Ecto neural progenitor cell (in vitro differentiated cells): ENCODE measurements at places on chromosomes 7 and 10.

DNA sequence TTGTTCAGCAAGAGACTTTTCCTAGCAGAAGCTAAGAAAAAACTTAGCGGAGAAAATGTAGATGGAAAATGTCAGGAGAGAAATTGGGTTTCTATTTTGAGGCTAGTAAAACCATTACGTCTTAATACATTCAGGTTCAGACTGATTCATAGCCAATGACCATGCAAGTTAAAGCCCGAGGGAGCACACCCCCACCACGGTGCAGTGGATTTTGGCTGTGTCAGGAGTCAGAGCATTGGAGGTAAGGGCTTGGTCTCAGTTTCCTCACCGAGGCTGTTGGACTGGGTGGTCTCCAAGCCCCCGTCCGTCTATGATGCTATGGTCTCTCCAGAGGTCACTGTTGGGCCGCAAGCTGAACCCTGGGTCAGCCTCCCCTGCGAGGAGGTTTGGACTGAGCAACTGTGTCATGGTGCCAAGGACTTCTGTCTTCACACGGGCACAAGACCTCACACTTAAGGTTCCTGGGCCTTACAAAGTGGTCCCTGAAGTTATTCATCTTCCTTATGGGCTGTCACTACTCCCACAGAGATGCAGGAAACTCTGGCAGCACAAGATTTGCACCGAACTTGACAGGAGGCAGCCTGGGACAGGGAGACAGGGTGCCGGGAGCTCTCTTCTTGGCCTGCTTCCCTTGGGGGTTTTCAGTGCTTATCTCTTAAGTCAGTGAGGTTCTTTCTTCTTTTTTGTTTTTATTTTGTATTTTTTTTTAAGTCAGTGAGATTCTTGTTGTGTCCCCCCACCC, 186.8 kb downstream of the PHTF2 start:
- no peak for DNase-seq

- no peak for DNase-seq
Observed at GRCh38 chr10:100623521-100624230, 87.9 kb downstream of the HIF1AN start.

DNA sequence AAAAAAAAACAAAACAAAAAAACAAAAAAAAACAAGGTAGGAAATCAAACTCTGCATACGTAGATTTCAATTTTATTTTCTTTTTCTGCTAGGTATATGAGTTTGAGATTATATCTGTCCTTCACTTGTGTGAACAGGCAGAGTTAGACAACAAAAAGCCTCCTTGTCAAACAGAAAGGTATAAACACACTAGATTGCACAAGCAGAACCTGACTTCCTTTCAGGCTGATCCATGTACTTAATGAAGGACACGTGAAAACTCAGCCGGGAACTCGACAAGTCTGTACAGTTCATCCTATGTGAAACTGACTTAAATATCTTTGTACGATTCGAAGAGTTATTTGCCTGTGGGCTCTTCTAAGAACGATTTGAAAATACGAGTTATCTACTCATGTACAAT, 254.1 kb downstream of the ARL4A start:
- no peak for DNase-seq

GRCh38 chr10:58477122-58477521, 35.5 kb upstream of the BICC1 start:
- DNase-seq = no peak

DNA sequence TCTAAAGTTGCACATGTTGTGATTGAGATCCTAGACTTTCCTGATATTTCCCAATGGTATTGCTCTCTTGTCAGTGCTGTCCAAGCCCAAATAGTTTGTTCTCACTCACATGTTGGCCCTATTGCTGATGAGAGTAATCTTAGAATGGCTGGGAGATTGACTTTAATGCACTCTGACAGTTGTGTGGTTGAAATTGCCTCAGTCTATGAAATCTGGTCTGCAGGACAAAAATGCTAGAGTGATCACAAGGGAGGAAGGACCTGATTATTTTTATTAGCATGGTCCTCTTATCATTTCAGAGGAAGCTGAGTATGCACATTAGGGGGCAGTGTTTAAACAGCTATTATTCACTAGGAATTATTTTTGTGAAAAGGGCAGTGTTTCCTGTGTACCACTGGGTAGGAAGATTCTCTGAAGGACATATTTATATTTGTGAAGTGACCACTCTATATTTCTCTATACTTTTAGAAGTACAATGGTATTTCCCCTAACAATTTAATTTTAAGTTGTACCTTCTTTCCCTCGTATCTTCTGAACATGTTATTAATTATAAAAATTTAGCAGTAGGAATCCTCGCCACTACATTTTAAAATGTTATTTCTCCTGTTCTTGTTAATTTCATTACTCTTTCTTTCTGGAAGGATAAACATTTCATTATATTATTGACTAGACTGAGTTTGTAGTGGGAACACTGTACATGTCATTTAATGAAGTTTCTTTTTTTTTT, 64.4 kb downstream of the SUGCT start:
- DNase-seq = no peak

DNA sequence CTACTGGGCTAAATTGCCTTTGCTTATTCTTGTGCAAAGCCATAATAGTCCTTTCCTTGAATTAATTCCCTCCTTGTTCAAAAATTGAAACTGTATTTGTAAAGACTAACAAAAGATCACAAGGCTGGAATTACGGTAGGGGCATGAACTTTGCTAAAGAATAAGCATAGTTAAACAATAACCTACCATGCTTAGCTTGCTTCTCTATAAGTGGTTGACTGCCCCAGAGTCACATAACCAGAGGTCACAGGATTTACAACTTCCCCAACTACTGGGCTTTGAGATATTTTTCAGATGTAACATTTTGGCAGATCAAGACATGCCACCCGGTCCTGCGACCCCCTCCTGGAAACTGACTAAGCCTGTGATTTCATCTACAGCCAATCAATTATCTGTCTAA, 181.4 kb downstream of the GPAM start:
- DNase-seq = no peak

GRCh38 chr7:44439926-44440325, 50.5 kb downstream of the NUDCD3 start:
- no peak for DNase-seq

- DNase-seq = no peak
Observed at GRCh38 chr7:94362276-94362675, 32.4 kb upstream of the COL1A2 start.

DNA sequence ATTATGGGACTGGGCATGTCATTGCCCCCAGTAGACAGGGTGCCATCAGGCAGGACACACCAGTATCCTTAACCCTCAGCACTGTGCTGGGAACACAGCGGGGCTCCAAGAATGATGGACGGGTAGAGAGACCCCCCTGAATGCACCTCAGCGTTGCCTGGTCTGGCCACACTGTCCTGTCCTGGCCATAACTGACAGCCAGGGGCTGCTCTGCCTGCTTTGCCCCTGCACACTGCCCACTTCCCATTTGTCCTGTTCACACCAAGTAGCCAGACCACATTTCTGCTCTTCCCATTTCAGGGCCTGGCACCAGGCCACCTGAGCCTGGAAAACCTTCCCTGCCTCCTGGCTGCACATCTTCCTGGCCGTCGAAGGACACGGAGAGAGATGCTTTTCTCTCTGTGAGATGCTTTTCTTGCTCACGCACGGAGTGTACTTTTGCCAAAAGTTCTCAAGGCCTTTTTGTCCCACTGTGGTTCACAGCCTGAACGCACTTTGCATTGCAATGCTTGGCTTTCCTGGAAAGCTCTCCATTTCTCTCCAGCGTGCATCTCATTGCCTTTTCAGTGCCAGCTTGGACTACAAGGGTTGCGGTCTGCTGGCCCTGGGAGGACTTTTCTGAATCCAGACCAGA, 131.0 kb upstream of the EEPD1 start:
- no peak for DNase-seq

GRCh38 chr10:111784436-111784835, 399.1 kb downstream of the GPAM start:
- no peak for DNase-seq
